ENCODE measurements at places on chromosomes 11 and 22.

- DNase-seq, result no peak
Observed at GRCh38 chr11:44338698-44339529, 29.0 kb upstream of the ALX4 start.

GRCh38 chr11:65887723-65888162 lies 528 bp downstream of the FIBP start:
- no peak for DNase-seq

DNA sequence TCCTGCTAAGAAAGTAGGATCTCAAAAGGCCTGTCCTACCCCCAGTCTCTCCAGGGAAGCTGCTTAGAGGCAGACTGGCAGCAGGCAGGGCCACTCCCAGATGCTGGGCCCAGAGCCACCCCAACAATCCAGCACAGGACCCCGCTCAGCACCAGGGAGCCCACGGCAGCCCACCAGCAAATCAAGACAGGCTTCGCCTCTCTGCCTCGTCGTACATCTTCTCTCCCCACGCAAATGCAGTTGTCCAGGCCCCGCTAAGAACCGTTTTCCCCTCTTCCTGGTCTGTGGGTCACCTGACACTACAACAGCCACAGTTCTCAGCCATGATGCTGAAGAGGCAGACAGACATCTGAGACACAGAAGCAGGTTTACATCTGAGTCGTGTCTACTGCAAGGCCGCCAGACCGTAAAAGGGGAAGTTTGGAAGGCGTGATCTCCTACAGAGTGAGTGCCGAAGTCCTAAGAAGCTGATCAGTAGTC lies 51.1 kb downstream of the IGSF9B start:
- no peak for DNase-seq

- no peak for DNase-seq
Observed at GRCh38 chr11:11313426-11313825, 39.6 kb downstream of the CSNK2A3 start.

DNA sequence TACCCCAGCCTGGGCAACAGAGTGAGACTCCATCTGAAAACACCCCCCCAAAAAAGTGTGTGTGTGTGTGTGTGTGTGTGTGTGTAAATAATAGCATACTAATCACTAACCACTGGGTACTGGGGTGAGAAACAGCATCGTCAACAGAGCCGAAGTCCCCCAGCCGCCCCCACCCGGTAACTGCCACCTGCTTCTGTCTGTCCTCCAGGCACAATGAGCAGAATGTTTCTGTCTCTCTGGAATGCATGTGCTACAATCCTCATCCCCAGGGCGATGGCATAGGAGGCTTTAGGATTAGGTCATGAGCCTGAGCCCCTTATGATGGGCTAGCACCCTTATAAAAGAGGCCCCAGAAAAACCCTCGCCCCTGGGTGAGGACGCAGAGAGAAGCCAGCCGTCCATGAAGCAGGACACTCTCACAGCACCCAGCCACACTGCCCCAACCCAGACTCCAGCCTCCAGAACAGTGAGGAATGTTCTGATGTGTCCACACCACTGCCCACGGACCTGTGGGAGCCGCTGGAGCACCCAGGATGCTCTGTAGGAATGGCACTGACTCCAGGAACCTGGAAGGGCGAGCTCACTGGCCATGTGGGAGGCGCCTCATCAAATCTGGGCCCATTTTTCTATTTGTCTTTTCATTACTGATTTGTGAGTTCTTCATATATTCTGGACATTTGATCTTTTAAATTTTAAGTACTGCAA lies 9.9 kb downstream of the TTLL8 start:
- DNase-seq, result no peak

- no peak for DNase-seq
Observed at GRCh38 chr11:129346916-129347315, 28.7 kb upstream of the BARX2 start.

- no peak for DNase-seq
Observed at GRCh38 chr22:25824828-25825423, 82.9 kb downstream of the MYO18B start.

DNA sequence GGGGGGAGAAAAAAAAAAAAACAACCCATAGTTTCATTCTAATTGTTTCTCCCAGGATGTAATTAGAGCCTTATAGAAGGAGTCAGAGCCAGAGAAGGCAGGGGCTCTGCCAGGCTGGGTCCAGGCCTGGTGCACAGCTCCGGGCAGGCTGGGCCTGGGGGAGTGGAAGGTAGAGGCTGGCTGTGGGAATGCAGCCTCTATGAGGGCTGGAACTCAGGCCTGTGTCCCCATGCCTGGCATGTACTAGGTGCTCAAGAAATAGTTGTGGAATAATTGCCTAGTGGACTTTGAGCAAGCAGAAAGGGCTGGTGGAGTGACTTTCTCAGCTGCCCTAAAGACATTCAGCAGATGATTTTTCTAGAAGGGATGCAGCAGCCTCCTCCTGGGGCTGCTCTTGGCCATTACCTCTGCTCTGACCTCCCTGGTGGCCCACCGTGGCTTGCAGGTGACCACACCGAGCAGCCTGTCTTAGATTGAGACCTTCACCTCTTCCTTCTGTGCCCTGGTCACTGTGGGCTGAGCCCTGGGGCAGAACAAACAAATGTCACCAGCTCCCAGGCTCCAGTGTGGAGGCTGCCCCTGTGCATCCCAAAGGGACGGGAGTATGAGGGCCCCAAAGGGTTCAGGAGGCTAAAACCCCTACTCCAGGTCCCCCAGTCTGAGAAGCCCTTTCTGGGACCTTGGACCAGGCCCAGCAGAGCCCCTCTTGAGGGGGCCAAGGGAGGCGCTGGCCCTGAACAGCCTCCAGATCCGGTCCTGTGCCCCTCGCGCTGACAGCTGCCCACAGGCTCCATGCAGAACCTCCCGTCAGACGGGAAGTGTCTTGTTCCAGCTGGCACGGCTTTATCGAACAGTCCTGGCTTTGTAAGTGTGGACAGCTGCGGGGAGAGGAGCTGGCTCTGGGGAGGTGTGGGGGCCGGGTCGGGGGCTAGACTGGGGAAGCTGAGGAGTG lies 18.8 kb downstream of the MYEOV start:
- no peak for DNase-seq

DNA sequence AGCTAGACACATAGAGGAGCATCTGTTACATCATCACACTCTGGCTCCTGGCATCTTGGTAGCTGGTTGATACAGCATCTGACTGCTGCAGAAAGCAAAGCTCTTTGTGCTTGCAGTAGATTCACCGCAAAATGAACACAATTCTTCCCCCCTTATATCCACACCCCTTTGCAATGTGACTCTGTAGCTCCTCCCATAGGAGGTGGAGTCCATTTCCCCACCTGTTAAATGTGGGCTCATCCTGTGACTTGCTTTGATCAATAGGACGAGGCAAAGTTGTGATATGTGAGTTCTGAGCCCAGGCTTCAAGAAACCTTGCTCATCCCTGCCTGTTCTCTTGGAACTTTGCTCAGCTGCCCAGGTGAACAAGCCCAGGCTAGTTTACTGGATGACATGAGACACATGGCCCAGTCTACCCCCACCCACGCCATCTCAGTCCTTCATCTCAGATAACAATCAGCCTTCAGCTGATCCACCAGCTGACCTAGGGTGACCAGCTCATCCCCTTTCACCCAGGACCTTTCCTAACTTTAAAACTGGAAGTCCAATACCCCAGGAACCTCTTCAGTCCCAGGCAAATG lies 272.2 kb downstream of the TENM4 start:
- no peak for DNase-seq

DNA sequence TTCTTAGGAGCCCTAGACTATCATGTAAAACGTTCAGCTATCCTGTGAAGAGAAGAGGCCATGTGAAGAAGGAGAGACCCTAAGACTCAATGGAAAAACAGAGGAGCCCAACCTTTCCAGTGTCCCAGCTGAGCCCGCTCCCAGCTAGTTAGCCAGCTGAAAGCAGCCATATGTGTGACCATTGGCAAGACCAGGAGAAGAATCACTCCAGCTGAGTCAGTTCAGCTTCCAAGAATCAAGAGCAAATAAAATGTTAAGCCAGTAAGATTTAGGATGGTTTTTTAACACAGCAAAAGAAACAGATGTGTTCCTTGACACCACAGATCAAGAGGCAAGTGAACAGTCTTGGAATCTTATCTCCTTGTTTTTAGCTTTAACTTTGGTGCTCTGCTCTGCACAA lies 108.0 kb downstream of the CCDC81 start:
- no peak for DNase-seq

GRCh38 chr11:128624269-128625175 lies 37.2 kb upstream of the ETS1 start:
- DNase-seq, result peak; percentile 35

GRCh38 chr11:93719310-93719709 lies 22.0 kb downstream of the TAF1D start:
- DNase-seq, result no peak

DNA sequence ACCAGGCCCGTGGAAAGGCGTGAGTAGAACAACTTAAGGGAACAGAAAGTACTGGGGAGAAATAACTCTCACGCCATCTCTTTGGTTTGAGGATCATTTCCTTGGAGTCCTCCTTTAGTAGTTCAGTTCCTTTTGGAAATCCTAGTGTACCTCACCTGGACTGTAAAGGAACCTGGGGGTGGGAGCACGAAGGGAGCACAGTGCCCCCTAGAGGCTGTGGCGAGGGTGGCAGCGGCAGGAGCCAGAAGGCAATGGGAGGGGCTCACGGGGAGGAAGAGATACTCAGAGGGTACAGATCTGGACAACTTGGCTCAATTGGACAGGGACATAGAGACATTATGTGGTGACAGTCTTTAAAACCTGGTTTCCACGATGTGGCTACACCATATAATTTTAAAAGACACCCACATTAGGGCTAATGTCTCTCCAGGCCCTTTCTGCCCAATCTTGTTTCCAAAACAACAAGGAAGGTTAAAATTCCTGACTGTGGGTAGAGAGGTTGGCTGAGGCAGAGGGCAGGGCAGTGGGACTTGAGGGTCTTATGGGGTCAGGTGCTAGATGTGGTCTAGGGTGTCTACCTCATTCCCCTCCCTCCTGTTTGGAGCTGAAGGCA lies 87.0 kb downstream of the CSNK2A3 start:
- peak; percentile 51 for DNase-seq

DNA sequence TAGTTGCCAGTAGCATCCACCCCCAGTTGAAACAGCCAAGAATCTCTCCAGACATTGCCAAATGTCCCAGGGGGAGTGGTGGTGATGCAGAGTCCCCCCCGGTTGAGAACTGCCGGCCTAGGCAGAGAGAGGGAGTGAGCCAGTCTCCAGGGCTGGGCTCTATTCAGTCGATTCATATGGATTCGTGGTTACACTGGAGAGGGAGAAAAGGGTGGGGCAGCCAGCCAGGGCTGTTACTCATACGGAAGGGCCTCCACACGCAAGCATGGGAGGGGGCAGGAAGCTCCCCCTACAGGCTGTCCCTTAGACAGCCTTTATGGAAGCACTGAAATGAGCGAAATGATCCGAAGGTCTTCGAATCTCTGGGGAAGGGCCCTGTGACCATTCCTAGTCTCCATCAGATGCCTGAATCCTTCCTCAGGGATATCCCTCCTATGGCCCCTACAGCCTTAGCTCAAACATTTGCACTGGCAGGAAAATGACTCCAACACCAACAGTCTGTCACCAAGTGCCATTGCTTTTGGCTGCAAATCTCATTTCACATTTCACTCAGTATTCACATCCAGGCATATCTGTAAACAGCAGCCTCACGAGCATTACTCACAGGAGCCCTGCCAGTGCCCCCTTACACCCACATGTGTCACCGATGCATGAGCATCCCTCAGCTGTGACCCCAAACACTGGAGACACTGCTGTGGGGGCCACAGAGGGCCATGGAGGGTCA lies 18.4 kb upstream of the TLCD5 start:
- DNase-seq, result no peak

DNA sequence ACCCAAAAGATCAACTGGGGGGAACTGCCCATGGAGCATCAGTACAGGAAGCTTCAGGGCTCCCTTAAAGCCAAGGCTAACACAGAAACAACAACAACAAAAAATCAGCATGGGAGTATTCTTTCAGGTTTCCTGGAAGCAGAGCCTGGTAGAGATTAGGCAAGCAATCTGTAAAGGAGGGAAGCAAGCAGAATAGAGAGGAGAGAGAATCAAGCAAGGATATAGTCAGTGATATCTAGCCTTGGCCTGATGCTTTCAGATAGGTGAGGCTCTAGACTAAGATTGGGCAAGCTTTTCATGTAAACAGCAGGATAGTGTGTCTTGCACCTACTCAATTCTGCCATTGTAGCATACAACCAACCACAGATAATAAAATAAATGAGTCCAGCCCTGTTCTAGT lies 44.4 kb upstream of the FAT3 start:
- no peak for DNase-seq

DNA sequence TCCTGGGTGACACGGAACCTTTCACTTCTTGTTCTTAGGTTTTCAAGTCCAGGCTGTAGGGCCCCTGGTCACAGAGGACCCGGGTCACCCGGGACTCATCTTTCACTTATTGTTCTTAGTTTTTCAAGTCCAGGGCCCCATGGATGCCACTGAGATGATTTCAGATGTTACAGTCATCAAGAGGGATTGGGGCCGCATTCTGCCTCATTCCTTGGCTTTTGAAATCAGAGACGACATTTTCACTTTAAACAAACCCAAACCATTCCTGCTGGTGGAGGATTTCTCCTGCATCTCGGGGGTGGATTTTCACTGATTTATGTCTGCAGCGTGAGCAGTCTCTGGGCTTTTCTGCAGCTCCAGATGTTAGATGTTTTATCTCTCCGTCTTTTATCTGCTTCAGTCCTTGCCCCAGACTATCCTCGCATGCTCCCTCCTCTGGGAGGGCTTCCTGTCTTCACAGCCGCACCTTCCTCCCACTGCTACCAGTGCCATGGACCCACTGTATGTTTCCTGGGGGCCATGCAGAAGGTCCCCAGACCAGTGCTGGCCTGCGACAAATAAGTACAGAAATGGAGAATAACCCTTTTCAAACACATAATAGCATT lies 27.4 kb downstream of the FBLN1 start:
- DNase-seq, result no peak

DNA sequence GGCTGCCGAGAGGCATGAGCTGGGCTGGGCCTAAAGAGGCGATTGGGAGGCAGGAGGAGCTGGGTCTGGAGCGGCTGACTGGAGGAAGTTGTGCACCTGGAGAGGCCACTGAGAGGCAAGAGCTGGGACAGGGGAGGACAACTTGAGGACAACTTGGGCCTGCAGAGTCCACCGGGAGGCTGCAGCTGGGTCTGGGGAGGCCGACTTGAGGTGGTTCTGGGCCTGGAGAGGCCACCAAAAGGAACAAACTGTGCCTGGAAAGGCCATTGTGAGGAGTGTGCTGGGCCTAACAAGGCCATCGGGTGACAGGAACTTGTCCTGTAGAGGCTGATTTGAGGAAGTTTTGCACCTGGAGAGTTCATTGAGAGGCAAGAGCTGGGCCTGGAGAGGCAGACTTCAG lies 41.5 kb downstream of the OR4C45 start:
- no peak for DNase-seq

DNA sequence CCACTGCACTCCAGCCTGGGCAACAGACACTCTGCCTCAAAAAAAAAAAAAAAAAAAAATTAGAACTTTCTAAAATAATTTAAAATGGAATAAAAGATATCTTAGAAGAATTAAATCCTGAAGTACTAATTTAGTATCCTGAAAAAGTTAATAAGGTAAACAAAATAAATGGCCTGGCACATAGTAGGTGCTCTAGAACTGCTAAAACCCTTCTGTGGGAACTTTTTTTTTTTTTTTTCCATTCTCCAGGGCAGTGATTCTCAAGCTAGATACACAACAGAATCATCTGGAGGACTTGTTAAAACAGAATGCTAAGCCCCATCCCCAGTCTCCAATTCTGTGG lies 65.3 kb downstream of the MAML2 start:
- DNase-seq, result no peak
